Spleen (tissue), 13 donors: ENCODE measurements at places on chromosomes 11 and 22. TPM values are rescaled to one million over a fixed set of nuclear protein-coding genes. Genes with fewer than 3 reads are reported as not detected.

The OR5A1 gene
- total RNA-seq: not detected

The ARHGAP32 gene
- total RNA-seq: 16.7 TPM

The CEP164 gene
- 39.4 TPM for total RNA-seq

The CCDC15 gene
- total RNA-seq: 1.4 TPM

The SLC22A9 gene
- not detected for total RNA-seq

The SIAE gene
- total RNA-seq: 11.4 TPM

The TM7SF2 gene
- total RNA-seq: 29.1 TPM
